ENCODE measurements at places on chromosomes 7 and 10.
A peak's percentile ranks its signal among the peaks of the same experiment; 100 is the strongest.

DNA sequence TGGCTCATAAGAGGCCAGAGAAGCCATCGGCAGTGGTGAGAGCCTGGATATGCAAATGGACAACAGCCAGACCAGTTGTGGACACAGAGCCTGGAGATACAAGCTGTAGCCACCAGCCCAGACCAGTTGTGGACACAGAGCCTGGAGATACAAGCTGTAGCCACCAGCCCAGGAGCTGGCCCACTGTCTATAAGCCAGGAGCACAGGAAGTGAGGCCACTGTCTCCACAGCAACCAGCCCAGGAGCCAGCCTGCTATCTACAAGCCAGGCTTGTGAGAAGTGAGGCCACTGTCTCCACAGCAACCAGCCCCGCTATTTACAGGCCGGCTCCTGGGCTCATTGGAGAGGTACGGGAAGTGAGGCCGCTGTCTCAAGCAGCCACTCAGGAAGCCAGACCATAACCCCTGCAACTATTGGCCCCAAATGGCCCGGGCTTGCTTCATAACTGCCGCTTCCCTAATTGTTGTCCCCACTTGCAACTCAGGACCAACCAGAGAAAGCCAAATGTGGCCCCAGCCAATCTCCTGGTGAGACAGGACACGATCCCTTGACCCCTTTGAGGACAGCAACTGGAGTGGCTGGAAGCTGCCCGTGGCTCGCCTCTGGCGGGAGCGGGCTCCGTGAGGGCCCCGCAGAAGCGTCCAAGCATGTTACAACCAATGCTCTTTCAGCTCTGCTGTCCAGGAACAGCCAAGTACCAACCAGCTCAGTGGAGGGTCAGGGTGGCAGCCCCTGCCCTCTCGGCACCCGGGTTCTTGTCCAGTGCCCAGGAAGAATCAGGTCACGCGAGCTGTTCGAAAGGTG lies 44.1 kb upstream of the CNPY1 start:
- DNase-seq, result no peak

- no peak for DNase-seq
Observed at GRCh38 chr10:22672319-22673090, 41.9 kb downstream of the PIP4K2A start.

GRCh38 chr10:132397036-132397541 lies at the start of gene PWWP2B:
PWWP2B (plus strand) TSS chr10:132397200; CDS start chr10:132397227, 27 bp downstream.
- DNase-seq, result peak; percentile 62

- no peak for DNase-seq
Observed at GRCh38 chr10:89889606-89890005, 188.2 kb downstream of the KIF20B start.

DNA sequence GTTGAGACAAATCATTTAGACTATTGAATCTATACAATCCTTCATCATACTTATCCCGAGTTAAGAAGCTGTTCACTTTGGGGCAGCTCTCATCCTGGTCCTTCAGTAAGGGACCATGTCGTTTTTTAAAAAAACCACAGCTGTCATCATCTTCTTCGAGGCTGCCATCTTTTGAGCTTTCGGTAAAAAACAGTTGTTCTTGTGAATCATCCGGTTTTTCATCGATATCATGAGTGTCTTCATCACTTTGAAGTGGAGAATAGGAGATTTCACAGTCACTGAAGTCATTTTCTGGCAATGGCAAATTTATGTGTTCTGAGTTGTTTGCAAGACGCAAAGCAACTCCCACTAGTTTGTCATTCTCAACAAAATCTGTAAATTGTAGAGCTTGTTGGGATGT lies 3.9 kb downstream of the DCLRE1A start:
- no peak for DNase-seq

DNA sequence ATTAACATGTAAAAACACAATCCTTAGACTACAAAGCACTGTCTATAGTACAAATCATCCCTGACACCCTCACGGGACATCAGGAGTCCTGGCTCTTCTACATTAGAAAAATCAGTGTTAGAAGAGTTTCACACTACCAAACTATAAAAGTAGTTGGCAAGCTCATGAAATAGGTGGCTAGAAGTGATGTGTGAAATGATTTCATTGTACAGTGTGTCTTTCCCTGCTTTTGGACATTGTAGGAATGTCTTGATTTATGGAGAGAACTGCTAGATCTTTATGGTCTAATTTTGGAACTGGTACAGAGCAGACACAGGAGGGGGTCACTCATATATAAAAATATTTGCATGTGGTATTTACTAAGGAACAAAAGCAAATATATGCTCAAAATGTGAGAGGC lies 33.2 kb downstream of the SEMA3A start:
- DNase-seq, result no peak

- DNase-seq, result no peak
Observed at GRCh38 chr7:137254766-137255165, 88.8 kb downstream of the PTN start.

GRCh38 chr7:138125598-138126111 lies 49.4 kb downstream of the AKR1D1 start:
- DNase-seq, result no peak

GRCh38 chr10:1595242-1595600 lies 142.1 kb downstream of the ADARB2 start:
- no peak for DNase-seq

DNA sequence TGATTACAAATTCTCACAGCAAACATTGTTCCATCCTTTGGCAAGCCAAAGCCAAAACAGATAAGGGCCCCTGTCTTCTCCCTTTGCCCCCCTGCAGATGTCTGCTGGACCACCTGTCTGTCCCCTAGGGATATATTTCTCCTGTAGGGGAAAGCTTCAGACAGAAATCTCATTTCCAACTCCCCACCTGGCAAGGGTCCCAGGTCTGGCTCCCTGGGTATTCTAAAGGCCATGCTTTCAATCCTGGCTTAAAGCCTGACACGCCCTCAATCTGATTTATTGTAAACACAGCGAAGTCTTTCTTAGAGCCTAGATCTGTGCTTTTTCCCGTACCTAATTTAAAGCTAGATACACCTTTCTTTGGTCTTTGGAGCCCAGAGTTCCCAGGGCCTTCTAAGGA lies 66.1 kb downstream of the KCNMA1 start:
- DNase-seq, result no peak

DNA sequence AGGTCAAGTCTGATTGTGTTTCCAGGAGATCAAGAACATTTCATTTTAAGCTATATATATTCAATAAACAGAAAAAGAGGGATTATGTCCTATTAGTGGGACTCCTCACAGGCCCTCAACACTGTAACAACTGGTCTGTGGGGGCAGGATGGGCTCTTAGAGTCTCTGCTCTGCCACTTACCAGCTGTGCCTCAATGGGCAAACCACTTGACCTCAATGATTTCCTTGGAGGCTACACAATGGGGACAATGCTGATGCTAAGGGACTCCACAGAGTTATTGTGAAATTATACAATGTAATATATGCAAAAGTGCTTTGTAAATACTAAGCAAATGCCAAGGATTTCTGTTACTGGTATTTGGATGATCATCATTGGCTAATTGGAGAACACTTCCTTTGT lies 33.2 kb upstream of the MXI1 start:
- no peak for DNase-seq

- no peak for DNase-seq
Observed at GRCh38 chr7:34939175-34939574, 98.1 kb downstream of the DPY19L1 start.

- no peak for DNase-seq
Observed at GRCh38 chr7:94605031-94605430, 50.9 kb downstream of the SGCE start.

DNA sequence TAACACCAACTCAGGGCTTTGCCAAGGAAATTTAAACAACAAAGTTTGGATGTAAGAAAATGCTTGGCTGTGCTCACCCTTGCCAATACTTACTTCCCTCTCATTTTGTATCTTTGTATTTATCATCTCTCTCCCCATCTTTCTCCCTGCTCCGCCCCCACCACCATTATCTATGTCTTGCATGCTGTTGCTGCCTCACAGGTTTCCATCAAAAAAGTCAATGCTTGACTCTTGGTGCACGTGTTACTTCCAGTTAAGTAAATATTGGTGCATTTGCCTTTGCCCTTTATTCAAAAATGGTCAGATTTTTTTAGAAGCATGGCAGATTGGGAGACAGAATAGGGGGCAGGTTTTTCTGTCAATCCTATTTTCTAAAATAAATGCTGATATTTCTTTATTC lies 626.0 kb downstream of the ACTR3B start:
- no peak for DNase-seq

GRCh38 chr7:72925546-72926120 lies 738 bp downstream of the POM121 start:
- DNase-seq, result peak; percentile 4

- DNase-seq, result peak; percentile 49
Observed at GRCh38 chr10:99329304-99329553, at the start of gene CNNM1. CNNM1 (plus strand) TSS chr10:99329356; CDS start chr10:99329388, 32 bp downstream.

GRCh38 chr10:58734116-58734515 lies 221.4 kb downstream of the BICC1 start:
- no peak for DNase-seq

GRCh38 chr7:155136619-155137243 lies 66.6 kb downstream of the HTR5A start:
- no peak for DNase-seq

DNA sequence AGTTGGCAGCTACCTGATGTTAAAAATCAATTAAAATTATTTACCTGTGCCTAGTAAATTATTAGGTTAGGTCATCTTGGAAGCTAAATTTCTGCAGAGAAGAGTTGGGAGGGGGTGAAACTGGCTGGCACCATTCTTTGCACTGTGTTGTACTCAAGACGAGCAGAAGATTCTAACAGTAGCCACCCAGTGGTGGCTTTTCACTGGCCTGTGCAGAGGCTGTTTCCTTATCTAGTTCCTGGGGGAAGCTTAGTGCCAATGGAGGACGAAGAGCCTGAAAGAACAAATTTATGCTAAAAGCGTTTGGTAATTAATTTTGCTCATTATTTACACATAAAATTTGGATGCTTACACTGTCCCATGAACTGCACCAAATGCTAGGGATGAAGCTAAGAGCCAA lies 595.3 kb downstream of the XPNPEP1 start:
- DNase-seq, result no peak

DNA sequence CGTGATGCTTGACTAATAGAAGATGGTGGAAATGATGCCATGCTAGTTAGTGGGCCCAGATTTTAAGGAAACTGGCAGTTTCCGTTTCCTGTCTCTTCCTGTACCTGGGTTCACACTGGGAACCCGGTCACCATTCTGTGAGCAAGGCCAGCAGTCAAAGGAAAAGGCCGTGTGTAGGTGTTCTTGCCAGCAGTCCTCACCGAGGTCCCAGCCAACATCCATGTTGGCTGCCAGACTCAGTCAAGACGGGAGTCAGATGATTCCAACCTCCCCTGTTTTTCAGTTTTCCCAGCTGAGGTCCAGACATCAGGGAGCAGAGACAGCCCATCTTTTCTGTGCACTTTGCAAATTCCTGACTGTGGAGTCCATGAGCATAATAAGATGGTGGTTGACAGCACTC lies 15.2 kb upstream of the PILRB start:
- DNase-seq, result no peak

DNA sequence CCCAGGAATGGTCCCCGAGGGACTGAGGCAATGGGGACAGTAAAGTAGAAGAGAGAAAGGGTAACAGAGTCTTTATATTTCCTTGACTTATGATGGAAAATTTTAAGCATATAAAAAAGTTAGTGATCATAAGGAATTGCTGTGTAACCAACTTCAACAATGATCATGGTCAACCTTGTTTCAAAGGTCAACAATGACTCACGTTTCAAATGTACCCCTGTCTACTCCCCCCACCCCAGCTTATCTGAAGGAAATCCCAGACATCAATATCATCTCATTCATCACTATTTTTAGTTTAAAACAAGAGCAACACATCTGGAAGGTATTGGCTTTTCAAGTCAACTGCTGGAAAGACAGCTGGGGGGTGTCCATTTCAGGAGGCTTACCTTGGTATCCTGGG lies 92.9 kb downstream of the SMURF1 start:
- DNase-seq, result no peak

DNA sequence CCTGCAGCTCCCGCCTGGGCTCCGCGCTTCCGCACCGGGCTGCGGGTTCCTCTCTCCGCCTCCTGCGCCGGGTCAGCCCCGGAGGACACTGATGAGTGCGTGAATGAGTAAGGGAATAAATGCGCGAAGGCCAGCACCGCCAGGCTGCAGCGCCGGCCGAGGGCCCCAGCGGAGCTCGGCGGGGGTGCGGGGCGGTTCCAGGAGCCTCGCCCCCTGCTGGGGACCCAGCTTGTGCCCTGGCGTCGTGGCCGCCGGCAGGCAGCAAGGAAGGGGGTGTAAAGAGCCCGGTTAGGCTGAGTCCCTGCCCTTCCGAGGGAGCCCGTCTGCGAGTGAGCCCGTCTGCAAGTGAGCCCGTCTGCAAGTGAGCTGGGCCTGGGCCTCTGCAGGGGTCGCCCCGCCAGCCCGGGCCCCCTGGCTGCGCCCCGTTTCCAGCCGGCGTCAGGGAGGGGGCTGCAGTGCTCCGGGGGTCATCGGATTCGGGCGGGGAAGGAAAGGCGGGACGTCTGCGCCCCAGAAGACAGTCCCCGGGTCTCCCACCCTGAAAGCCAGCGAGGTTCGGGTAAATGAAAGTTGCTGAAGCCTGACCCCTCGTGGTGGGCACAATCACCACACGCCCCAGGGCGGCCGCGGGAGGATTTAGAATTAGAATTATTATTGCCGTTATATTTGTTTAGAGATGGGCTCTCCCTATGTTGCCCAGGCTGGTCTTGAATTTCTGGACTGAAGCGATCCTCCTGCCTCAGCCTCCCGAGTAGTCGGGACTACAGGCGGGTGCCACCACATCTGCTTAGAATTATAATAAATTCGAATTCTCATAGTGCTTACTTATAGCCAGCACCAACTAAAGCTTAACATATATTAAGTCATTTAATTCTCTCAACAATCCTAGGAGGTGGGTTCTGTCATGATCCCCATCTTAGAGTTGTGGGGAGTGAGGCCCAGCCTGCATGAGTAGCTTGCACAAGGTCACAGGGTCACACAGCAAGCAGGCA lies 8.6 kb upstream of the CRYGN start:
- peak; percentile 64 for DNase-seq

DNA sequence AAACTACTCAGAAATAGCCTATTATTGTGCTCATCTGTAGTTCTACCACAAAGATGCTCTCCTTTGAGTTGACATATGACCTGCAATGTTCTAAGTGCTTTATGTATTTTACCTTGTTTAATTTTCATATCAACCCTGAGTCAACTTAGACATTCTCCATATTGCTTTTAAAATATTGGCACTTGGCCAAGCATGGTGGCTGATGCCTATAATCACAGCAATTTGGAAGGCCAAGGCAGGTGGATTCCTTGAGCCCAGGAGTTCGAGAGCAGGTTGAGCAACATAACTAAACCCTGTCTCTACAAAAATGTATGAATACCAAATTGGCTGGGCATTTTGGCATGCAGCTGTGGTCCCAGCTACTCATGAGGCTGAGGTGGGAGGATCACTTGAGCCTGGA lies 50.6 kb downstream of the PRKG1 start:
- no peak for DNase-seq

- peak; percentile 44 for DNase-seq
Observed at GRCh38 chr7:2894118-2894940, 50.2 kb upstream of the GNA12 start.

- no peak for DNase-seq
Observed at GRCh38 chr7:151575410-151575809, 55.7 kb upstream of the RHEB start.

All from stimulated activated CD4-positive, alpha-beta T cell treated with anti-CD3 and anti-CD28 coated beads, Interleukin-4, amount 100 ng/mL, for 4 hours (primary cell).